ENCODE measurements at places on chromosomes 7 and 10. TPM values are rescaled to one million over a fixed set of nuclear protein-coding genes. Genes with fewer than 3 reads are reported as not detected.

The IL6 gene
- 2.4 TPM for total RNA-seq

The CTTNBP2 gene
- not detected for total RNA-seq

The ZNF680 gene
- 15.8 TPM for total RNA-seq

The GPR85 gene
- not detected for total RNA-seq

The METTL2B gene
- total RNA-seq = 33.9 TPM

Data from activated T-cell treated with anti-CD3 and anti-CD28 coated beads, Interleukin-2, amount 50 U/mL, for 72 hours (primary cell).